T-helper 2 cell (primary cell): ENCODE measurements at places on chromosomes 1 and 21.

- DNase-seq: no peak
Measured at GRCh38 chr1:22806584-22806983, 95.9 kb downstream of the EPHB2 start.

DNA sequence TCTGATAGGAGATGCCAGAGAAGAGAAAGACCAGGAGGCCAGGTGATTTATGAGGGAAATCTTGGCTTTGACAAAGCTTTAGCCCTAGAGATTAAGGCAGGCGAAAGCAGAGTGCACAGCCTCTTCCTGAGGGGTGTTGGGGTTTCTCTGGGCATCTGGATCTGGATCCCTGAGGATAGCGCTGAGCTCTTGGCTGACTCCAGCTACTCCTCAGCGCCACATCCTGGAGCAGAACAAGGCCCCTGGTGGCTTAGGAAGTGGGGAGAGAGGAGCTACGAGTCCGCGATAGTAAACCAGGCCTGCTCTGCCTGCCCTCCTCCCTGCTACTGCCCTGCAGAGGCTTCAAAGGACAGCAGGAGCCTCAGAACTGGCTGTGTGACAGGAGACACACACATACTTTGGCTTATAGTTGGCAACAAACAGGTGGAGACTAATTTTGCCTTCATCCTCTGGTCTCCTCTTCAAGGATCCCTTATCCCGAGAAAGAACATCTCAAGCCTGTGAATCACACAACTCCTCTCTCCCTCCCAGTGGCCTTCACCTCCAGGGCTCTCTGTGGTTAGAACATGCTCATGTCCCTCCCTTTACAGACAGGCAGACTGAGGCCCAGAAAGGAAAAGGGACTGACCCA lies 66.9 kb downstream of the TRABD2B start:
- no peak for DNase-seq

DNA sequence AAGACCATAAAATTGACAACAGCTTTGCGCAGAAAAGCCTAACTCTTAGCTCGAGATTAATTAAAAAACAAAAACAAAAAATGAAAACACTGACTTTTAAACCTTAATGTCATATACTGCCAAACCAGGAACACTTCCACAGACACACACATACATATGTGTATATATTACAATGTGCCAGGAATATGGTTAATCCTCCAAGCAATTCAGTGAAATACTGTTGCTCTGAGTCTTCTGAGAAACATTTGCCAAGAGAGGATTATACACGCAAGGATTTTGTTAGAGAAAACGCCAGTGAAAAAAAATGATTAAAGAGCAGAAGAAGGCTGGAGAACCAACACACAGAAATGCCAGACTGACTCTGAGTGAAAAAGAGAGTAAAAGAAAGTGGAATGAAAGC lies 116.7 kb upstream of the CHRM3 start:
- no peak for DNase-seq

DNA sequence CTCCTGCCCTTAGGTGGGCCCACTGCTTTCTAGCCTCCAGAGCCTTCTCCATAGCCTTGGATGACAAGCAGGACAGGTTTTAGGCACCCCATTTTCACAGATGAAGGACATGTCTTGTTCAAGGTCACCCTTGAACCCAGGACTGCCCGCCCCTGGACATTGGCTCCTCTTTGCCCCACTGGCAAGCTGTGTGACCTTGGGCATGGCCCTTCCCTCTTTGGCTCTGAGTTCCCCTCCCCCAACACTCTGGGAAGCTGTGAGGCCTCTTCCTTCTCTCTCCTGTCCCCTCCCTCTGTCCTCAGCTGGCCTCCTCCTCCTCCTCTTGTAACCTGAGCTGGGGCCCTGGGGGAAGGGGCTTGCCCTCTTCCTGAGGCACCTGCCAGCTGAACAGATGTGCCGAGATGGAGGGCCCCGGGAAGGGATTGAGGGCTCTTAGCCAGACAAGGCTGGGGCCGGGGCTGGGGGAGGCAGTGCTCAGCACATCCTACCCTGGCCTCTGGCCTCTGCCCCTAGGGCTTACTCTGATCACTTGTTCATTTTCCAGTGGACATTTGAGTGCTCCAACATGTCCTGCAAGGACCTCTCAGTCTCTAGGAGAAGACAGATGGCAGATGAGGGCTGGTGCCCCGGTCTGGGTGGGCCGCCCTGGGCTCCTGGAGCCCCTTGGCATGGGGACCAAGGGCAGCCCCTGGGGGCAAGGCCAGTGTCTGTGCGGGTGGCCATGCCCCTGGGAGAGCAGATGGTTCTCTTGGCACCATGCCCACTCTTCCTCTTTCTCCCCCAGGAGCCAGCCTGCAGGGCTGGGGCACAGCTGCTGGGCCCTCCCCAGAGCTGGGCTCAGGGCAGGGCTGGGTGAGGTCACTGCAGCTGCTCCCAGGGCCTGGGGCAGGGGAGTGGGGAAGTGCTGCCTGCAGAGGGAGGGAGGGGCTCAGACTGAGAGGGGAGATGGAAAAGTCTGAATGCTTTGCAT lies 10.7 kb downstream of the FOXO6 start:
- DNase-seq: no peak

GRCh38 chr1:55700359-55701130 lies 485.4 kb upstream of the USP24 start:
- no peak for DNase-seq

DNA sequence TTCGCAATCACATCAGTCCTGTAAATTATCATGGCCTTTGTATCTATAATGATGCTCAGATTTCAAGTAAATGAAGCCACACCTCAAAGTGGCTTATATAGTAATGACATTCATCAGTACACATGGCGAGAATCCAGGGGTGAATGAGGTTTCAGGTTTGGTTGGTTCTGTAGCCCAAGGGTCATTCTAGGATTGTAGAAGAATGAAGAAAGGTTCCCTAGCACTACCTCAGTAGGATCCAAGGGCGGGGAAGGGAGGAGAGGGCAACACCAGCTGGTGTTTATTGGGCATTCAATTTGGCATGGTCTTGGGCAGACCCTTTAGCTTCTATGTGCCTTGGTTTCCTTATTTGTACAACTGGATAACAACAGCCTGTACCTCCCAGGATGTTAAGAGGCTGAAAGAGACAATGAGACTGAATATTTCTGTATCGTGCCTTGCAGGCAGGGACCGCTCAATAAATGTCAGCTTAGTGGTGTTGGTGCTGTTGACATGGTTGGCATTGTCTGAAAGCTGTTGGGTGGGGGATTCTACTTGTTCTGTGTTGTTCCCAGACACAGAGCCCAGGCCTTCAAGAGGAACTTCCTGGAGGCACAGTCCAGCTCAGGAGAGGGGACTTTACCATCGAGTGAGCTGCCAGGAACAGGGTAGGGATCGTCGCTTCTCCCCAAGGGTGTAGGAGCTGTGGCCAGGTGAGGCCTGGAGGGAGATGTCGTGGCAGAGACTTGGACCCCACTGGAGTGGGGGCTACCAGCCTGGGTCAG lies 388.2 kb downstream of the PTPRU start:
- DNase-seq: no peak

DNA sequence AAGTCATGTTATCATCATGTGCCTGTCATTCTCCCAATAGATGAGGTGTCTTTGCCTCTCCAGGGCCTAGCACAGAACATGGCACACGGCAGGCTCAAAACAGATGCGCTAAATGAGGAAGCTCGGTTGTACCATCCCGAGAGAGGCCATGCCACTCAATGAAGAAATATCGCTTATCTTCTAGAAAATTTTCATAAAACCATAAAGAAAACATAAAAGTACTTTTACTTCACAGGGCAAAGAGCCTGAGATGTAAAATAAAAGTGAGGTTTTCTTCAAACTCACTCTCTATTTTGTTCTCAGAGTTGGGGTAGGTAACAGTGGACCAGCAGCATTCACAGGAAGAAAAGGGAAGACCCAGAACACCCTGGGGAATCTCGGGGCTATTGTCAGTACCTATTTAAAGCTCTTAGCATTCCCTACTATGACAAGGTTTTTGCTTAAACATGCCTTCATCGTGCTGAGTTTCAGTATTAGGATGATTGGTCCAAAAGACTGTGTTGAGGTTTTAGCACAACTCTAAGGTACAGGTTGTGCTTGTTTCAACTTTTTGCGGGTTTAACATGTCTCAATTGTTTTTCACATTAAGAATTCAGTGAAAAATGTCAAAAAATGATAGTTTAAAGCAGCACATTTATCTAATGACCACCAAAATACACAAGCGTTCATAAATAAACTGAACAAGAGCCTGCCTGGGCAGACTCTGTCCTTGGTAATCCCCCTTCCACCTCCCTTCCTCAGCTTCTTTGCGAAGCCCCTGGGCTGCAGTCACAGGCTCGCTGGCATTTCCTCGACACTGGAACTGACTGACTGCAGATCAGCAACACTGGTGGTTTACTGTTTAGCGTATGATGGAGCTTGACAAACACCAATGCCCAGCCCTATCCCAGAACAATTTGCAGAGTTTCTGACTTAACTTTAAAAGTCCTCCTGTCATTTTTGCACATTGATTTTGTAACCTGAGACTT lies 55.6 kb downstream of the COQ8A start:
- DNase-seq: no peak

DNA sequence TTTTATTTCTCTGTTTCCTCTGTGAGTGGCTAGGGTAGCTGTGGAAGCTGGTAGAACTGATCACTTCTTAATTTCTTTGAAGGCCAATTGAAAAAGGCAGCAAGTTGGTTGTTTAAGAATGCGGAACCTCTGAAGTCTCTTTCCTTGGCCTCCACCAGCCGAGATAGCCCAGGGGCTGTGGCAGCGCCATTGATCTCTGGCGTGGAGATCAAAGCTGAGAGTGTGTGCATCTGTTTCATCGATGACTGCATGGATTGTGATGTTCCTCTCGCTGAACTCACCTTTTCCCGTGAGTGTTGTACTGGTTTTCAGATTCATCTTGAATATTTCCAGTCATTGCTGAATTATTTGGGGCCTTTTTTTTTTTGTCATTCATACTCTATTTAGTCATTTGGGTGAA lies 97.7 kb downstream of the VPS13D start:
- no peak for DNase-seq

- DNase-seq: no peak
Measured at GRCh38 chr1:241632987-241633386, 7.2 kb downstream of the CHML start.

DNA sequence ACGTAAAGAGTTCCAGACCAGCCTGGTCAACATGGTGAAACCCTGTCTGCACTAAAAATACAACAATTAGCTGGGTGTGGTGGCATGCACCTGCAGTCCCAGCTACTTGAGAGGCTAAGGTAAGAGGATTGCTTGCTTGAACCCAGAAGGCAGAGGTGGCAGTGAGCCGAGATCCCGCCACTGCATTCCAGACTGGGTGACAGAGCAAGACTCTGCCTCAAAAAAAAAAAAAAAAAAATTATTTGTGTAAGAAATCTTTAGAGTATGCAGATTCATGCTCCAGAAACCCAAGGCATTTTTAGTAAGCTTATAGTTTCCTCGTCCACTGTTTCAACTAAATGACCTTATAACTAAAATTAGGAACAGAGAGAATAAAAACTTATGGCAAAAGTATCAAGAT lies 51.3 kb downstream of the ABL2 start:
- no peak for DNase-seq

DNA sequence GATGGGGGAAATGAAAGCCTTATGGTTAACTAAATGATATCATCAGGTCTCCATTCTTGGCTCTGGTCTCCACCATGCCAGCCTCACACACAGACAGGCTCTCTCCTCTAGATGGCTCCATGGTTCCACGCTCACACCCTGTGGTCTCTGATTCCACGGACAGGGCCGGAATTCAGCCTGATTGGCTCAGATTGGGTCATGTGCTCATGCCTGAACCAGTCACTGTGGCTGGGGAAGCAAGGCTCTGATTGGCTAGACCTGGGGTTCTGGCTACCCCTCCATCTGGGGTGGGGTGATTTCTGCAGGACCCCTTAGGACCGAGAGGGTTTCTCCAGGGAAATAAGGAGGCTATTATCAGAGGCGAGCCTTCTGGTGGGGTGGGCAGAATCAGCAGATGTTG lies 277.0 kb downstream of the PTPRU start:
- no peak for DNase-seq

- DNase-seq: no peak
Measured at GRCh38 chr1:174968750-174969244, 30.9 kb upstream of the CACYBP start.

- no peak for DNase-seq
Measured at GRCh38 chr1:178352790-178353416, 143.9 kb downstream of the CLEC20A start.

GRCh38 chr21:18772404-18772803 lies 368.8 kb upstream of the TMPRSS15 start:
- DNase-seq: no peak

GRCh38 chr1:226602186-226603021 lies 53.8 kb downstream of the STUM start:
- DNase-seq: no peak

DNA sequence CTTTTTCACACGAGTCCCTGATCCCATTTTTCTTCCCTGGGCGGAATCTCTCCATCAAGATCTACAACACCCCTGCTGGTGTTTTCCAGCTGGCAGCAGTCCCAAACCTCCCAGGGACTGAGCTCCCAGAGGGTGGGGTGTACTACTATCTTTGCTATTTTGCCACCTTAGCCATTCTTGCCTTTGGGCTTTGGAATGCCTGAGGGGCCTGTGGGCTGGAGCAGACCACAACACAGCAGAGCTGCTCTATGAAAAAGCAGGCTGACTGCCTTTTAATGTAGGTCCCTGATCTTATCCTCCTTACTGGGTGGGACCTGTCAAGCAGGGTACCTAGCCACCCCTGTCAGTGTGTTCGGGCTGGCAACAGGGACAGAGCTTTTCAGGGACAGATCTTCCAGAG lies 91.9 kb downstream of the KCNT2 start:
- DNase-seq: no peak

- DNase-seq: no peak
Measured at GRCh38 chr1:94773931-94774422, 46.2 kb upstream of the SLC44A3 start.

GRCh38 chr1:205003358-205004131 lies 39.5 kb upstream of the CNTN2 start:
- DNase-seq: no peak

DNA sequence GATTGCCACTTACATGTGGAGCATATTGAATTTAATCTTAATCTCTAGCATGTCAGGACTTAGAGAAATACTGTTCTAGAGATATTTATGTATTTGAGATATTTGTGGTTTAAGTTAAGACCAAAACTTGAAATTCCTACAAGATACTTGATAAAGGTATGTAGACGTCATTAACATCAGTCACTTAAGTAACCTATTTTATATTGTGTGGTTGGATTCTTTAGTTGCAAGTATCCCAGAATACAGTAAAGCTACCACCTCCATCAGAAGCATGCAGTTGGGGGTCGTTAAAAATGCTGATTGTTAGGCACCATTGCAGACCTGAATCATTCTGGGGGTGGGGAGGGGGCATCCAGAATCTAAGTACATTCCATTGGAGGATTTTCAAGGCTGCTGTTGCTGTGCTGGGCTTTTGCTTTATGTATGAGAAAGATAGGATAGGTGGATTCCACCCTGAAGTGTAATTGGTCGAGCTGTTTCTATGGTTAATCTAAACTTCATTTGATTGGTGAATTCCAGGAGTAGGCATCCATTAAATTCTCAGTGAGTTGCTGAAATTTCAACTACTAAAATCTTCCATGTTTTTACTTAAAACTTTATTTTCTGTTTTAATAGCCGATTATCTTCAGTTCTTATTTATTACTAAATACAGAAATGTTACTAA lies 4.0 kb downstream of the H3-3A start:
- peak; percentile 21 for DNase-seq
